ENCODE measurements at places on chromosomes 3 and 15.

DNA sequence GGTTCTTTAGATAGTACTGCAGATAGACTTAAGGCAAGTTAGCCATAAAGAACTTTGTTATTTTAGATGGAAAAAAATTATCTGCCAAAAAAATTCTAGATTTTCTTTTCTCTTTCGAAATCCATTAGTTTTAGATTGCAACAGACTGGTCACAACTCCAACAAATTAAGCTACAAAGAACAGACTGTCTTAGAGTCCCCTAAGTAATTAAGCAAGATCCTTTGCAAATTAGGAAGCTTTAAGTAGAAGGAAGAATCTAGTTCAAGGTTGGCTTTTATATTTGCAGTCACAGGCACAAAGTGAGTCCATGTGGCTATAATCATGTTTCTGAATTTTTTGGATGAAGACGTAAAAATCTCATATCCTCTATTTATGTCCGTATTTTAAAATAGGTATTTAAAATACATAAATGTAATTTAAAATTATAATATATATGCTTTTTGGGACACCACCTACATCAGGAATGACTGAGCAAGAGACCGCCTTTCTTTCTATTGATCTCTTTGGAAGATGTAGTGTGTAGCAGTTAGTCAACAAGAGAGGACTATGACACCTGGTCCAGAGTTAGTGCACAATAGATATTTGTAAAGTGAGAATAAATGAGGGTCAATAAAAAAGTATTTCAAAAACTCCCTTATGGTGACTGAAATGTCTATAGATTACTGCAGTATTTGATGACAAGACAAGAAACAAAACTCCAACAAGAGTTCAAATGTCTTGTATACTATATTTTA, 34.4 kb downstream of the TMEM45A start:
- peak; percentile 56 for DNase-seq

DNA sequence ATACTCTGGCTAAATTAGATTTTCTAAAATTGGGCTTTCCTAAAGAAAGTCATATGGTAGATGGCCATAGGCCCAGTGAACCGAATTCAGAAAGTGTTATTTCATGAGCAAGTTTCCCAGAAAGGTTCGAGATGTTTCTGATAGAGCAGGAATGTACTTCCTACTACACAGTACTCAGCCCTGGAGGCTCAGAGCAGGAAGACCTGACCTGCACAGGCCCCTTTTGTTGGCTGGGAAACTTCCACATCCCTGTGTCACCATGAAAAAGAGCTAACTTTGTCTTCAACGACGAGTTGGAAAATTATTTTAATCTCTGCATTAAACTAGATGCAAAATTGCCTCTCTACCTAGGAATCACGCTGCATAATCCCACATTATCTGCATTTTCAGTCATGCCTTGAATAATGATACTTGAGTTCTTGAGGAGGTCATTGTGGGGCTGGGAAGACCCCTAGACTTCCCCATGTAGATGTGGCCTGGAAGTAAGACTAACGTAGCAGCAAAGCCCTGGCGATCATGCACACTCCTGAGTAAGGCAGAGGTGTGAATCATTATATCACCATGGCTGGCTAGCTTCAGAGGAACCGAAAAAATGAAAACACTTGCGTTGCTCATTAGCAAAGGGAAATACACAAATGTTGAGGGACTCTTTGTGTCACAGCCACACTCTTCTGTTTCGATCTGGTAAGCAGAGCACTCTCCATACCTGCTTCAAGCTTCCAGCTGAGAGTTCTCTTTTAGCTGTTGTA, 47.1 kb downstream of the CMTM7 start:
- no peak for DNase-seq

DNA sequence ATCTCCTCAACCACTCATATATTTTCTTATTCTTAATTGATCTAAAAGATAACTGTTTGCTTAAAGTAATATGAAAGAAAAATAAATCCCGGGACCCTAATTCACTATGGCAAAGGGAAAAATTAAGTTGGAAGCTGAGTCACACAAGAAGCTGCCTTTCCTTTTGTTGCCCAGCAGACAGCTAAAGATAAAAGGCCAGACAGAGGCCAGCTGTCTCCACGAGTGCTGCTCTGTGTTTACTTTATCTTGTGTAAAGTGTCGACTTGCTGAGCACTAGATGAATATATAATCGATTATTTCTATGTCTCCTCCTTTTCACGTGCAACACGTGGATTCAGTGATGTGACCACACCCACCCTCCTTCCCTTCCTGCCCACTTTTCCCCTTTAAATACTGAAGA, 52.8 kb upstream of the NSMCE3 start:
- no peak for DNase-seq

DNA sequence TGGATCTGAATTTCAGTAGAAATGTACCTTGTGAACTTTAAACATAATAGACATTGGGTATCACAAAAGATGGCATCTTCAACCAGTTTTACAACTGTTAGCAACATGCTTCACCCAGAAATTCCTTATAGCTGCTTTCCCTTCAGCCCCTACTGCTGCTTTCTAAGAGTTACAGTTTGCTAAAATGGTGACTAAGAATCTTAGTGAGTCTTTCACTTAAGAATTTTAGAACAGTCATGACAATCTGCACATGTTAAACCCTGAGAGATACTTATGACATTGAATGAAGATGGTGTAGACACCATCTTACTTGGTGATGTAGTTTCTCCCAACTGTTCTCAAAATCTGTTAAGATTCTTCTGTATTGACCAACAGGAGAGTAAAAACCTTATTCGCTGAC, 129.7 kb upstream of the UBE2E1 start:
- no peak for DNase-seq

- DNase-seq, result no peak
Observed at GRCh38 chr15:52731004-52731403, 51.8 kb upstream of the ATOSA start.

- DNase-seq, result no peak
Observed at GRCh38 chr3:14471016-14471415, 68.6 kb downstream of the SLC6A6 start.

DNA sequence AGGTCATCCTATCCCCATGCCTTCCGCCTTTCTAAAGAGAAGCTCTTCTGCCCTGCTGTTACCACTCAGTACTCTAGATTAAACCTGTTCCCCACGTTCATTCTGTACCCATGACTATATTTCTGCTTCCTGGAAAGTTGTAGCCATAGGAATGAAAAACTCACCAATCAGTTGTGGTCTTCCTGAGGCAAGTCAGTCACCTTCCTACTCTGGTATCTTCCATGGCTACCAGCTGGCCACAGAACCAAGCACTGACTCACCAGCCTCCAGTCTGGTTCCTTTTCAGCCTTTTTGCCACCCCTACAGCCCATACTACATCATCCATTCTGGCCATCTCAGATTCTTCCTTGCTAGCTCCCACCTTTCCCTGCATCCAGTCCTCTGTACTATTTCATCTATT, 46.4 kb downstream of the TMEM44 start:
- peak; percentile 41 for DNase-seq

- DNase-seq, result peak; percentile 28
Observed at GRCh38 chr15:73540161-73540560, 93.0 kb downstream of the NPTN start.

DNA sequence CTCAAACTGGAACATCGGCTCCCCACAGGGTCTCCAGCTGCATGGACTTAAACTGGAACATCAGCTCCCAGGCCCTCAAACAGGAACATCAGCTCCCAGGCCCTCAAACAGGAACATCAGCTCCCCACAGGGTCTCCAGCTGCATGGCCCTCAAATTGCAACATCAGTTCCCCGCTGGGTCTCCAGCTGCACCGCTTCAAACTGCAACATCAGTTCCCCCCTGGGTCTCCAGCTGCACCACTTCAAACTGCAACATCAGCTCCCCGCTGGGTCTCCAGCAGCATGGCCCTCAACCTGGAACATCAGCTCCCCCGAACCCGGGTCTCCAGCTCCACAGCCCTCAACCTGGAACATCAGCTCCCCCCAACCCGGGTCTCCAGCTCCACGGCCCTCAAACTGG, 82.0 kb downstream of the TFRC start:
- no peak for DNase-seq

GRCh38 chr3:53238051-53238850, 17.6 kb downstream of the TKT start:
- no peak for DNase-seq

DNA sequence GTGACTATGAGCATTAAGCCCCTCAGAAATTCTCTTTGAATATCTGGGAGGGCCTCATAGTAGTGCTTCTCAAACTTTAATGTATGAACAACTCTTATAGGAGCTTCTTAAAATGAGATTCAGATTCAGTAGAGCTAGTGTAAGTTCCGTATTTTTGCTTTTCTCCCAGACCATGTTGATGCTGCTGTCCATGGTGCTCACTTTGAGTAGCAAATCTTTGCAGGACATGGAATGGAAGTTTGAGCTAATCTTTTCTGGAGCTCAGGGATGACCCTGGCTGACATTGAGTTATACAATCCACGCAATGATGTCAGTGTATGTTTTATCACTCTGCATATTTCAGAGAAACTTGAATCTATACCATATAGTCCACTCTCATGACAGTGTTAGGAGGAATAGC, 134.2 kb downstream of the OTOL1 start:
- no peak for DNase-seq

DNA sequence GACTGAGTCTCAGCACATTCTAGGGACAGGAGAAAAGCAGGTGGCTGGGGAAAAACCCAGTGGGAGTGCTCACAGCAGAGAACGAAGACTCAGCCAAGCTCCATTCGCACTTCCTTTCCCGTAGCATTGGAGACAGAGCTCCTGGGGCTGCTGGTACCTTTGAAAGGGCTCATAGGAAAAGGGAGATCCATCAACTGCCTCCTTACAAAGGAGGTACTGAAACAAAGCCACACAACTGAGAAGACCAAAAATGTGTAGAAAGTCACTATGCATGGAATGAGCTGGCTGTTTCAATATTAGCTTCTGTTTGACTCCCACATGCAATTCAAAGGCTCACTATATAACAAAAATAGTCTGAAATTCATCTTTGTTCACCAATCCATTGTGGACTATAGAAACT, 16.9 kb downstream of the STIMATE start:
- peak; percentile 21 for DNase-seq

Data from MV-4-11 (cell line).